Pancreas (tissue), 10 donors: ENCODE measurements at places on chromosomes 7 and 10. TPM values are rescaled to one million over a fixed set of nuclear protein-coding genes. Genes with fewer than 3 reads are reported as not detected.

LRRC18 gene
- not detected for total RNA-seq

- no peak for DNase-seq
These were observed 495.4 kb downstream of the GFRA1 start for GRCh38 chr10:115777646-115778045.

DNA sequence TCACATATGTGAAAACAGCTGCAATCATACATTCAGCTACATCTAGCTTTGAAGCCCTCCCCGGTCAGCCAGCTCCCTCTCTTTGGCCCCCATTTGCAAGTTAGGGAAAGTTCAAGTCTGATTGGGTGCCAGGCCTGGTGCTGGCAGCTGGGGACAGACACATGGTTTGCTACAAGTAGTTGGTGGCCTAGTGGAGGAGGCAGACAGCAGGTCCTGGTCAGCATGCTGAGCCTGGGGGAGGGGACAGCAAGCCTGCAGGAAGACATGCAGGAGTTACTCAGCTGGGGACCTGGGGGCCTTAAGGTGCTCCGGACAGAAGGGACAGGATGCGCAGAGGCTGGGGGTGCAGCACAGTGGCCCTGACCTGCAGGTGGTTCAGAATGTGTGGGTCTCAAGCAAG lies 956.9 kb upstream of the ZNF722 start:
- no peak for DNase-seq

DNA sequence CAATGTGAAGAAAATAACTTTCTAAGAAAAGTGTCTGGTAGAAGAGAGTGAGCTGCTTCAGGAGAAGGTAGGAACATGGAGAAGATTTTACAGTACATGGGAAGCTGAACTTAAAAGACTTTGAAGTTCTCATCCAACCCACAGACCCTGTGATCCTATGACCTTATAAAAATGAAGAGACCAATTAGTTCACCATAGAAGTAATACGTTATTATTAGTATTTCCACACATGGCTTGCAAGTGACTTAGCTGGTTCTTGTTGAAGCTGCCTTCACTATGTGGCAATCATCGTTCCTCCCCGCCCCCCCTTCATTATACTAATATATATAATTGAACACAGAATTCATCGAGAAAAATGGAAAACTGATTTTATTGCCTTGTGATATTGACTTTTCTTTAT lies 129.1 kb downstream of the SND1 start:
- DNase-seq = no peak

GRCh38 chr10:4519658-4520402 lies 306.2 kb upstream of the AKR1E2 start:
- no peak for DNase-seq

DNA sequence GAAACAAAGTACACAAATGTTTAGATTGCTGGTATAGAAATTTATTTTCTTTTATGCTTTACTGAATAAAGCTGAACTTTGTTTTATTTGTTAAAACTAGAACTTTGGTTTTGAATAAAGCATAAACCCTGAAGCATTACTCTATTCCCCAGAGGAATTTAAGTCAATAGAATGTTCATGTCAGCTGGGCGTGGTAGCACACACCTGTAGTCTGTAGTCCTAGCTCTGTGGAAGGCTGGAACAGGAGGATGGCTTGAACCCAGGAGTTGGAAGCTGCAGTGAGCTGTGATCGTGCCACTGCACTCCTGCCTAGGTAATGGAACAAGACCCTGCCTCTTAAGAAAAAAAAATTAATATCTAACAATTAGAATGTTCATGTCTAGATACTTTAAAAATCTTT lies 139.0 kb upstream of the ASAH2 start:
- DNase-seq = no peak

- no peak for DNase-seq
These were observed 320.7 kb downstream of the SUGCT start for GRCh38 chr7:40455485-40455884.
